Stimulated activated CD4-positive, alpha-beta T cell treated with anti-CD3 and anti-CD28 coated beads, TNF-alpha, amount 100 ng/mL, for 24 hours (primary cell): ENCODE measurements at places on chromosomes 4 and X.

- no peak for DNase-seq
These were observed 193.1 kb downstream of the SLIT2 start for GRCh38 chr4:20444599-20445337.

DNA sequence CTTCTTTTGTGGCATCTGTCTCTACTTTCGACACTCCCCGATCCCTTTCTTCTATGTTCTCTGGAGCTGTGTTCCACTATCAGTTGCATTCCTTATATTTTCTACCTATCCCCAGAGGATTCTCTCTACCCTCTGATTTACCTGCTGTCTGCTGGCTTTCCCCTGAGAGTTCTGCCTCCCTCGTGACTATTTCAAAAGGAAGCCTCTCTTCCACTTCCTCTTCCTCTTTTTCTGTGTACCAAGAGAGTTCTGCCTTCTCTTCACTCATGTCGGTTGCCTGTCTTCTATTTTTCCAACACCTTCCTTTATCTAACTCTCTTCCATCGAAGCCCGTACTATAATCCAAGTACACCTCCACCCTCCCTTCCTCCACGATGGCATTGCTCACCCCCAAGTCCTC, 631.7 kb downstream of the SMARCA1 start:
- DNase-seq = no peak

DNA sequence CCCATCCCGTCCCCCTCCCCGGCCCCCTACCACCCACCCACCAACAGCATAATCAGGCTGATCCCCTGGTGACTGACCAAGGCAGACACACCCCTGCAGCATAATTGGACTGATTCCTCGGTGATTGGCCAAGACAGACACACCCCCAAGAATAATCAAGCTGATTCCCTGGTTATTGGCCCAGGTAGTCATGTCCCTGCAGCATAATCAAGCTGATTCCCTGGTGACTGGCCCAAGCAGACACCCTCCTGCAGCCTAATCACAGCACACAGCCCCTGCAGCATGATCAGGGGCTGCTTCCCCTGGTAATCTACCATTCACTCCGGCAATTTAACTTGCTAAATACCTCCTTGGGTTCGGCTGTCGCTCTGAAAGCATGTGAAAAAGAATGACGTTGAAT, 47.5 kb upstream of the STS start:
- DNase-seq = no peak

GRCh38 chr4:176277162-176277904, 8.3 kb upstream of the ASB5 start:
- no peak for DNase-seq

GRCh38 chr4:137226221-137226620, 306.1 kb downstream of the PCDH18 start:
- no peak for DNase-seq

DNA sequence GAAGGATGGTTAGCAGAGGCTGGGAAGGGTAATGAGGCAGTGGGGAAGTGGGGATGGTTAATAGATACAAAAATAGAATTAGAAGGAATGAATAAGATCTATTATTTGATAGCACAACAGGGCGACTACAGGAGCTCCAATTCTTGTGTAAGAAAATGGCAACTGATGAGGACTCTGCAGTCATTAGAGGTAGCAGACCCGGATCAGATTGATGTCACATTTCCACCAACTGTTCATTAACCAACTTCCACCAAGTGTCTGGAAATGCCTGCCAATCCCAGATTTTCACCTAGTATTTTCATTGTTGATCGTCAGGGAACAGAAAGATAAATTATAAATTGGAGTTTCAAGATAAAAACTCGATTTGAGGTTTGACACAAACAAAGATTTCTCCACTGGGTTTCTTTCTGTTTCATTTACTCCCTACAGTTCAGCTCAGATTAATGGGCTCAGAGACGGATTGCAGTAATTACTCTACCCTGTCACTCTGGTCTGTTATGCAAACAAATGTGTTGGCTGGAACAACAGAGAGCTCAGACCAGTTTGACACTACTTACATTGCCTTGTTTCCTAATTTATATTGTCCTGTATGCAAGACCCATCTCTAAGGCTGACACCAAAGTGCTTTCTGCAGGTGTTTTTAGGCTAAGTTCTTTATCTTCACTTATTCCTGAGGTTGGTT, 909.2 kb upstream of the PRKX start:
- no peak for DNase-seq

DNA sequence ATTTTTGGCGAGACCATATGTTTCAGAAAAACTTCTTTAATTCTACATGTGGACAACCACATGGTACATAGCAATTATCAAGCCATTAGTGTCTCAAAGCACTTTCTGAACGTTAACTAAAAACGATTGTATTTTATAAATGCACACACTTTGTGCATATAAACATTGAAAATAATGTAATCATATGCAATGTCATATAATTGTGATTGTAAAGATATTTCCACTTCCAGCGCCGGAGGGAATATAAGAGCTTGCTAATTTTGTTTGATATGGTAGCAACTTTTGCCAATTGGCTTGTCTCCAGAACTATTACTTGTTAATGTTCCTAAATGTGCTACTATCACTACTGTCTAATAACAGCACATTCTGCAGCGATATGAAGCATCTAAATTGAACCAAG, 162.3 kb upstream of the SMIM31 start:
- DNase-seq = no peak

GRCh38 chrX:152575331-152575730, 62.4 kb upstream of the GABRQ start:
- no peak for DNase-seq

DNA sequence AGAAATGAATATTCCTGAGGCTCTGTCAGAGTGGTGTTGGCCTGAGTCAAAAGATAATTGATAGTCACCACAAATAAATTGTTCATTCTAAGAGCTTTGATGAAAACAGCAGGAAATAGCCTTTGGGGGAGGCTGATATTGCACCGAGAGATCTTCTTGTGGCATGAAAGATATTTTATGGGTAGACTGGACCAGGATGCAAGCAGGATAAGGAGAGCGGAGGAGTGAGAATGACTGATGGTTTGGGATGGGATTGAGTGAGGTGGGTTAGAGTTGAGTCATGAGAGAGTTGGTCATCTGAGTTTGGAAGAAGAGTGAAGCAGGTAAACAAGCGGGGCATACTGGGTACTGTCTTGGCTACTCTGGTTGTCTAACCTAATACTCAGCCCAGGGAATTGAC, 88.7 kb downstream of the REPS2 start:
- DNase-seq = no peak

GRCh38 chr4:40307627-40308497, 27.3 kb upstream of the CHRNA9 start:
- peak; percentile 38 for DNase-seq

- DNase-seq = no peak
These were observed 42.3 kb downstream of the FBXO8 start for GRCh38 chr4:174241162-174241561.

GRCh38 chr4:114423582-114423981, 175.0 kb upstream of the UGT8 start:
- no peak for DNase-seq
